ENCODE measurements at places on chromosomes 7 and 10.

DNA sequence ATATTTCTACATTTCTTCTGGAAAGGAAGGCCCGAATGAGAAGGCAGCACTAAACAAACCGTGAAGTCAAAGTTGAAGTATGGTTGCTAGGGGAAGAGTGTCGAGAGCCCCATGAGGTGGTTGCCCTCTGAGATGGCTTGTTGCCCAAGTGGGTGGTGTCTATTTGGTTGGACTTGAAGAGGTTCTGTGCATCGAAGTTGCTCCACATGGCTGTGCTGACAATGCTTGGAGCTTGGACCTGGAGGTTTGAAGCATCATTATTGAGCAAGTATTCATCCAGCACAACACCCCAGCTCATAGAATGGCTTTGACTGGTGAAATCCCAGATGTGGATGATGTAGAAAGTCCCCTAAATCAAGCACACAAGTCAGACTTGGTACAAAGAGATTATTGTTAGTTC lies 165.2 kb upstream of the CDCA7L start:
- no peaks in the 10 kb centered on the region for H3K36me3 ChIP-seq
- no peak overlapping the region for H3K27ac ChIP-seq
- no peaks in the 10 kb centered on the region for H3K27me3 ChIP-seq
- no peak for DNase-seq
- no peaks in the 10 kb centered on the region for H3K4me1 ChIP-seq

DNA sequence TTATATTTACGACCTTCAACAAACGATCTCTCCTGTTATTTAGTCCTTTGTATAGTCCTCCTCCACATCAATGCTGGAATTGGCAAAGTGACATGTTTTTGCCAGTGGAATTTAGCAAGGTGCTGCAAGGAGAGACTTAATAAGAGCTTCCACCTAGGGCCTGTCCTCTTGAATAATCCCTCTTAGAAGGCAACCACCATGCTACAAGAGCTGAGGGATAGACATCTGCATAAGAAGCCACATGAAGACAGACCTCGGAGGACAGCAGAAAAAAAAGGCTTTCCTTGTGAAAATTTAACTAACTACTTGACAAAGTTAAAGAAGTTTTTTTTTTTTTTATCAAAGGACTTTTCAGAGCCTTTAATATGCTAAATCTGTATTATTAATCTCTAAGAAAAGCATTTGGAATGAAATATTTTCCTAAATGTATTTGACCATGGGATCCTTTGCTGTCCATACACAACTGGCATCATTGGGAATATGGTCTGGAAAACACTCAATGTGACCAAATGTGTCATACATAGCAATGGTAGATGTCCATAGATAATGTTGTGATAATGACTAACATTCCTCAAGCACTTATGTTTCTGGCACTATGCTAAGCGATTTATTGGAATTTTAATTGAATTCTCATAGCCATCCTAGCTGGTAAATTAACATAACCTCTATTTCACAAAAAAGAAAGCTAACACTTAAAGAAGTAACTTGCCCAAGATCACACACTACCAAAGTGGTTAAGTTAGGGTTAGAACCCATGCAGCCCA lies 13.2 kb downstream of the HYCC1 start:
- H3K4me3 ChIP-seq: no peak overlapping the region
- no peaks in the 10 kb centered on the region for H3K27me3 ChIP-seq
- DNase-seq: no peak
- no peaks in the 10 kb centered on the region for H3K36me3 ChIP-seq
- H3K27ac ChIP-seq: no peak overlapping the region

GRCh38 chr10:63699785-63700613 lies 178.8 kb downstream of the REEP3 start:
- H3K27ac ChIP-seq: peak overlapping the region; percentile 24
- no peaks in the 10 kb centered on the region for H3K27me3 ChIP-seq
- H3K4me3 ChIP-seq: no peak overlapping the region
- DNase-seq: peak; percentile 36
- H3K4me1 ChIP-seq: peaks cover 3% of the 10 kb centered on the region

DNA sequence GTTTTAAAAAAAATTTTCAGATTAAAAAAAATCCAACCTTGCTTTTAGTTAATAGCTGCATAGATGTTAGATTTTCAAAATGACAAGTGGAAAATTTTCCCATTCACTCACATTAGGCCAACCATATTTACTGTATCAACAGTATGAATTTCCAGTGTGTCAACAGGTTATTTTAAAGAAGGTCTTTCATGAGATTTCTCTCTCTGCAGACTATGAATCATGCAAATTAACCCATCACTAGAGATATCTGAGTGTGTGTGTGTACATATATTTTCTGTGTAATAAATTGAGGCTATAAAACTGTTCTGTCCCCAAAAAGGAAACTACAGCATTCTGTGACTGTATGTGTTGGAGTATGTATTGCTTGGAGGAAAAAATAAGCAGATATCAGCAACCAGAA lies 305.6 kb downstream of the ARL4A start:
- H3K4me1 ChIP-seq: no peaks in the 10 kb centered on the region
- H3K27ac ChIP-seq: no peak overlapping the region
- no peaks in the 10 kb centered on the region for H3K27me3 ChIP-seq

- no peaks in the 10 kb centered on the region for H3K36me3 ChIP-seq
- no peak for DNase-seq
- H3K27ac ChIP-seq: no peak overlapping the region
- H3K4me1 ChIP-seq: no peaks in the 10 kb centered on the region
- H3K27me3 ChIP-seq: no peaks in the 10 kb centered on the region
- no peak overlapping the region for H3K4me3 ChIP-seq
These were observed 153.4 kb upstream of the FEZF1 start for GRCh38 chr7:122457969-122458368.
